ENCODE measurements at places on chromosomes 5 and 9.

GRCh38 chr9:70475211-70475610 lies 60.8 kb upstream of the KLF9 start:
- H3K27me3 ChIP-seq, result no peaks in the 10 kb centered on the region
- H3K27ac ChIP-seq, result no peak overlapping the region

DNA sequence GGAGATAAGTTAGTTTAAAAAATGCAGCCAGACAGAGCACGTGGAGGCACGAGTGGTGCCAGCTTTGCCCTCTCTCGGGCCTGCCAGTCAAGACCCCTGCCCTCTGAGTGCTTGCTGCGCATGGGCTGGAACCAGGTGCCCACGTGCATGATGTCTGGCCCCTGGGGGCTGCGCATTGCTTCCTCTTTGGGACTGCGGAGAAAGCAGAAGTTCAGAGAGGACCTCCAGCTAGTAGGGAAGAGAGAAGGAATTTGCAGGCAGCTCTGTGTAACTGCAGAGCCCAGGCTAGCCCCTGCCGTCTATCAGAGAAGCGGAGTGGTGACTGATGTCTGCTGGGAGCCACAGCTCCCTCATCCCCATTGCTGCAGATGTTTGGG lies 9.7 kb upstream of the RNU6ATAC start:
- no peak for DNase-seq
- H3K4me3 ChIP-seq, result no peak overlapping the region
- H3K4me1 ChIP-seq, result no peaks in the 10 kb centered on the region
- no peaks in the 10 kb centered on the region for H3K36me3 ChIP-seq

GRCh38 chr5:59959330-59959729 lies 65.8 kb upstream of the PDE4D start:
- no peaks in the 10 kb centered on the region for H3K4me1 ChIP-seq
- H3K4me3 ChIP-seq, result no peak overlapping the region
- no peak for DNase-seq
- H3K27me3 ChIP-seq, result no peaks in the 10 kb centered on the region

GRCh38 chr5:3948838-3949237 lies 353.2 kb downstream of the IRX1 start:
- DNase-seq, result no peak
- H3K36me3 ChIP-seq, result no peaks in the 10 kb centered on the region
- H3K4me3 ChIP-seq, result no peak overlapping the region
- no peaks in the 10 kb centered on the region for H3K4me1 ChIP-seq
- no peak overlapping the region for H3K27ac ChIP-seq
- H3K27me3 ChIP-seq, result no peaks in the 10 kb centered on the region

GRCh38 chr5:54563083-54563761 lies 45.7 kb downstream of the SNX18 start:
- no peaks in the 10 kb centered on the region for H3K36me3 ChIP-seq
- H3K27ac ChIP-seq, result no peak overlapping the region
- no peaks in the 10 kb centered on the region for H3K4me1 ChIP-seq
- no peaks in the 10 kb centered on the region for H3K27me3 ChIP-seq
- DNase-seq, result no peak
